ENCODE measurements at places on chromosomes 1 and 21.

DNA sequence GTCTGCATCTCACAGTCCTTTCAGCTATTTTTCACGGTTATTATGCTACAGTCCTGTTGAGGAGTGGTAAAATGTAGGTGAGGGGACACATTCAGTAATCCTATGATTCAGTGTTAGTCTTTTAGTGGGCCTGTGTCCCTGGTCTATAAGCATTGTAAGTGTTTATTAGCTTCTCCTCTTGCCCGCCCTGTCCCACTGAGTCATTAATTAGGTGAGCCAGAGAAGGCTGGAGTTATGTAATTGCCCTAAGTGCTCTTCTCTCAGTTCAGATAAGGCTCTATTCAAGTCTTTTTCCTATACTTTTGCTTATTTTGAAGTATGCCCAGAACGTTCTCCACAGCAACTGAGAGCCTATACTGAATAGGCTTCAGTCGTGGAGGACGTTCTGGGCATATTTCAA, 76.3 kb upstream of the ZRANB2 start:
- no peak for DNase-seq

DNA sequence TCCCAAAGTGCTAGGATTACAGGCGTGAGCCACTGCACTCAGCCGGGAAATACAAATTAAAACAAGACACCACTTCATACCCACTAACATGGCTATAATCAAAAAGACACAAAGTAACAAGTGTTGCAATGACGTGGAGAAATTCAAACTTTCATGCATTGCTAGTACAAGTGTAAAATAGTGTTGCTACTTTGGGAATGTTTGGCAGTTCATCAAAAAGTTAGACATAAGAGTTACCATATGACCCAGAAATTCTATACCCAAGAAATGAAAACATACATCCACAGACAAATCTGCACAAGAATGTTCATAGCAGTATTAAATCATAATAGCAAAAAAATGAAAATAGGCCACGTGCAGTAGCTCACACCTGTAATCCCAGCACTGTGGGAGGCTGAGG, 16.4 kb downstream of the FOXJ3 start:
- no peak for DNase-seq

GRCh38 chr1:184604152-184604900, 150.3 kb downstream of the EDEM3 start:
- no peak for DNase-seq

- no peak for DNase-seq
These were observed 22.9 kb upstream of the IFNAR2 start for GRCh38 chr21:33206771-33207281.

GRCh38 chr1:7587773-7588456, 183.2 kb upstream of the VAMP3 start:
- DNase-seq: no peak

DNA sequence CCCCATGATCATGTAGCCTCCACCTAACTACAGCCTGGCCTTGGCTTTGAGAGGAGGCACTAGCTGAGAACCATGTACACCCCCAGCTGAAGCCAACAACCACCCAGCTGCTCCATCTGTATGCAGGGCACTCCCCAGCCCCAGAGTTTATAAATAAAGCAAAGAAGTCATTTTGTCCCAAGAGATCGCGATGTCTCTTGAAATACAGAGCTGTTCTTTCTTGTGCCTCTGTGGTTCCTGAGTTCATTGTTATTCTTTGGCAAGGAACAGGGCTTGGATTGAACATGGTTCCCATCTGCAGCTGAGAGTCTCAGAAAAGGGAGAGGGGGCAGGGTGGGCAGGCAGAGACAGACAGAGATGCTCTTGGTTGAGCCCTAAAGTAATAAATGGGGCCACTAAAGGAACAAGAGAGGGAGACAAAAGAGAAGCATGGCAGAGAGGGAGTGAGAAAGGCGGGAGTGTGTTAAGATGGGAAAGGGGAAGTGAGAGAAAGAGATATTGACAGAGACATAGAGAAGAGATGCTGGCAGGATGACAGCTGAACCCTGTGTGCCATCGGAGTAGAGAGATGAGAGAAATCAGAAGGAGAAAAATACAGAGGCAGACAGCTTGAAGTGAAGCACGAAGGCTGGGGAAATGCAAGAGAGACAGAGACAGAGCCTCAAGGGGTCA, 63.3 kb downstream of the TNR start:
- no peak for DNase-seq
